Sciatic nerve (tissue), 2 donors: ENCODE measurements at places on chromosomes 16 and 17. TPM values are rescaled to one million over a fixed set of nuclear protein-coding genes. Genes with fewer than 3 reads are reported as not detected.

Gene ERN2
- not detected for total RNA-seq

GRCh38 chr16:28187595-28188004 lies 24.2 kb downstream of the XPO6 start:
- DNase-seq = no peak

DNA sequence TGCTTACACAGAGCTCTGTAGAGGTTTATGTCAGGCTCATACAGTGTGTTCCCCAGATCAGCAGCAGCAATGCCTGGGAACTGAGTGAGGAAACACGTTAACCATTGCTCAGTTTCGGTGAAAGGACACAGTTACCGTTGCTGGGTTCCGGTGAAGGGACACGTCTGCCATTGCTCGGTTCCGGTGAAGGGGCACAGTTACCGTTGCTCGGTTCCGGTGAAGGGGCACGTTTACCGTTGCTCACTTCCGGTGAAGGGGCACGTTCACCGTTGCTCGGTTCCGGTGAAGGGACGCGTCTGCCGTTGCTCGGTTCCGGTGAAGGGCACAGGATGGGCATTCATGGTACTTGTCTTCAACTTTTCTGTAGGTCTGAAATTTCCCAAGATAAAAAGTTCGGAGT lies 81.7 kb downstream of the MRM3 start:
- no peak for DNase-seq

- DNase-seq = peak; percentile 58
These were observed 31.8 kb downstream of the TMEM235 start for GRCh38 chr17:78263063-78263735.

DNA sequence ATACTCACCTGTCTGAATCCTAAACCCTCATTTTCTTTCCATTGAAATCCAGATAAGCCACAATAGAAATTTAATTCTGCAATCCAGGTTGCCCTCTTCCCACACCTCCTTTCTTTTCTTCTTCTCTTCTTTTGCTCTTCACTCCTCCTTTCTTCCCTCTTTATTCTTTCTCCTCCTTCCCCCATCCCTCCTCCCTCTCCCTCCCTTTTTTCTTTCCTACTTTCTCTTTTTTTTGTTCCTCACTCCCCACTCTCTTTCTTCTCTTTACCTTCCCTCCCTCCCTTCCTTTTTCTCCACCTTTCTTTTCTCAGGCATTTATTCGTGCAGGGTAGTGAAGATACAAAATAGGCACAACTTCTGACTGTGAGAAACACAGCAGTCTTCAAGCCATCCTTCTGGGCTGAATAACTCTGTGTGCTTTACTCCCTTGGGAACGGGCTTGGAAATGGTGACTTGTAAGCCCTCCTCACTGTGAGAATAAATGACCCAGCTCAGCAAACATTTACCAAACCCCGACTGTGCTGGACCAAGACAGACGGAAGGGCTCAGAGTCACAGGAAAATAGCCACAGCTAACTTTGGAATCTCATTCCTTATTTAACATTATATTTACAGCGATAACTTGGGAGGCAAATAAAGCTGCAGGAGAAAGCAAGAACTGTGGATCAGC lies 140.8 kb downstream of the HAPSTR1 start:
- no peak for DNase-seq

GRCh38 chr16:68244481-68244902 lies 681 bp upstream of the PLA2G15 start:
- no peak for DNase-seq

DNA sequence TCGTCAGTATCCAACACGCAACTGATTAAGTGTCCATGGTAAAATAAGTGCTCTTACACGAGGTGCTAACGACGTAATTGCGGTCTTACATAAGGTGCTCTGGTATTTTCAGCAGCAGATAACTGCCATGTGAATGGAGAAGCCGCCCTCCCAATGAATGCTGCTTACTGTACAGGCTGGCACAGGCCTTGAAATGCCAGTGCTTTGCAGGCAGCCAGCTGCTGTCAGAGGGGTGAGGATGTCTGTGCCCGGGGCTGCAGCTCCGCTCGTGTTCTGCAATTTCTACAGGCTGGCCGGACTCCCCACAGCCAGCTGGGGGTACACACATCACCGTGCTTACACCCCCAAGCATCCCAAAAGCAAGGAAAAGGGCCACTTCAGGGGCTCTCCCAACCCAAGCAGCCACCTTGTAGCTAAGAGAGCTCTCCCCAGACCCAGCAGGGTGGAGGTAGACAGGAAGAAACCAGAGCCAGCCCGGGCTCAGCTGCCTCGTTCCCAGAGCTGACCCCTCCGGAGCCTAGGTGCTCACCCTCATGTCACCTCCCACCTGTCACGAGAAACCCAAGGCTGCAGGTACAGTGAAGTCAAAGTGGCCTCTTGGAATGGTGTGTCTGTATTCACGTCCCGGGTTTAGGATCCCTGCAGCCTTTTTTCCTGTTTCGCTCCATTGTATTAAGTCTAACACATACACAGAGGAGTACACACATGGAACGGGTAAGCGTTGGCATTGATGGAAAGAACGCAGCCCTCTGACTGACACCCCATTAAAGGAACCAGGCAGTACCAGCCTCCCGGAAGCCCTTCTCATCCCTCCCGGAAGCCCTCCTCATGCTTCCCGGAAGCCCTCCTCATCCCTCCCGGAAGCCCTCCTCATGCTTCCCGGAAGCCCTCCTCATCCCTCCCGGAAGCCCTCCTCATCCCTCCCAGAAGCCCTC lies 27.2 kb upstream of the RPH3AL start:
- no peak for DNase-seq

GRCh38 chr16:78953526-78953925 lies 647.0 kb downstream of the MAF start:
- no peak for DNase-seq

Gene KRTAP3-2
- not detected for total RNA-seq

Gene EFCAB5
- total RNA-seq = 0.45 TPM

Gene TMEM106A
- total RNA-seq = 25.5 TPM

DNA sequence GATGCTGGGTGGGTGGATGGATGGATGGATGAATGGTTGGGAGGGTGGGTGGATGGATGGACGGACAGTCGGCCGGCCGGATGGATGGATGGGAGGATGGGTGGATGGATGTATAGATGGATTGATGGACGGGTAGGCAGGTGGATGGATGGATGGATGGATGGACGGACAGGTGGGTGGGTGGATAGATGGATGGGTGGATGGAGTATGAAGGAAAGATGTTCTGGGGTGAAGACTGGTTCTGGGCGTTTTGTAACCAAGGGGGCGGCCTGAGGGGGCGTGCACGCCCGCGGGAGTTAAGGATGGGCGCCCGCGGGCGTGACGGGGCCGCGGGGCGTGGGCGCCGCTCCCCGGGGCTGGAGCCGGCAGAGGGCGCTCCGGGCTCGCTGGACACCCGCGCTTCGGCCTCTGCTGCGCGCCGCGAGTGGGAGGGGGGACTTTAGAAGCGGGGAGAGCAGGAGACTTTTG lies at the start of gene NECAB2:
Gene NECAB2 (plus strand): TSS at position 407 of the 468 bp plus-strand sequence. CDS start 405 bp downstream, outside the sequence.
- DNase-seq = peak; percentile 75

Gene APPBP2
- 63.2 TPM for total RNA-seq

DNA sequence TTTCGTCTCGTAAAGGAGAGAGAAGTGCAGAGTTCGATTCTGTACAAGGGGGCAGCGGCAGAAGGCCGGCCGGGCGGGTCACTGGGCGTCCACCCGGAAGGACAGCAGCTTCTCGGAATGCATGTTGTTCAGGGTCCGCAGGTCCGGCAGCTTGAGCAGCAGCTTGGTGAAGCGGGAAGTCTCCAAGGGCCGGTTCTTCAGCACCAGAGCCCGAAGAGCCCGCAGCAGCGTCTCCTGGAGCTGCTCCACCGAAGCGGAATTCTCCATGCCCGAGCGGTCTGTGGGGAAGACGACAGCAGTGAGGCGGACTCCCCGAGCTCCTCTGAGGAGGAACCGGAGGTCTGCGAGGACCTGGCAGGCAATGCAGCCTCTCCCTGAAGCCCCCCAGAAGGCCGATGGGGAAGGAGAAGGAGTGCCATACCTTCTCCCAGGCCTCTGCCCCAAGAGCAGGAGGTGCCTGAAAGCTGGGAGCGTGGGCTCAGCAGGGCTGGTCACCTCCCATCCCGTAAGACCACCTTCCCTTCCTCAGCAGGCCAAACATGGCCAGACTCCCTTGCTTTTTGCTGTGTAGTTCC lies 7.3 kb downstream of the NR1D1 start:
- DNase-seq = no peak

- DNase-seq = no peak
These were observed 10.0 kb upstream of the SLC38A10 start for GRCh38 chr17:81305051-81305630.

- no peak for DNase-seq
These were observed 64.6 kb downstream of the WWOX start for GRCh38 chr16:78163772-78164670.

DNA sequence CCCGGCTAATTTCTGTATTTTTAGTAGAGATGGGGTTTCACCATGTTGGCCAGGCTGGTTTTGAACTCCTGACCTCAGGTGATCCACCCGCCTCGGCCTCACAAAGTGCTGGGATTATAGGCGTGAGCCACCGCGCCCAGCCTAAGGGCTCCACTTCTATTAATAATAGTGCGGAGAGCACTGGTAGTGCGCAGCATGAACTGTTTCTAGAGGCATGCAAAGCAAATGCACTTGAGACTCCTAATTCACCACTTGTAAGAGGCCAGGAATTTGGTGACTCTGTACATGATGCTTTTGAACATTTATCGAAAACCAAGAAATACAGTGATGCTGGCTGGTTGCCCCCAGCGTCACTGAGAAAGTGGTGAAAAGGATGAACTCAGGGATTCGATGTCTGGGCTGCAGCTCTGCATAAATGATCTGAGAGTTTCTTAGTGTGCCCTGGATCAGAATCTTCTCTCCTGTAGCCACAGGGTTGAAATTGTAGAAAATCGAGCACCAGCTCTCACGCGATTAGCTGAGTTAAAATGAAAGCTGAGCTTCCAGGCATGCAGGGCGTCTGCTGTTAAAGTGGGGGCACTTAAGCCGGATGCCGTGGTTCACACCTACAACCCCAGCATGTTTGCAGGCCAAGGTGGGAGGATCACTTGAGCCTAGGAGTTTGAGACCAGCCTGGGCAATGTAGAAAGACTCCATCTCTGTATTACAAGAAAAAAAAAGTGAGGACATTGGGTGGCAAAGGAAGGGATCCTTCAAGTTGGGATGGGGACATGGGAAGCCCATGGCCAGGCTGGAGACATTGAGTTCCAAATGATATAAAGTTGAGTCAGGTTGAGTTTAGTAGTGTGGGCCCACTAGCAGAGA lies 4.8 kb downstream of the RNF213 start:
- no peak for DNase-seq

DNA sequence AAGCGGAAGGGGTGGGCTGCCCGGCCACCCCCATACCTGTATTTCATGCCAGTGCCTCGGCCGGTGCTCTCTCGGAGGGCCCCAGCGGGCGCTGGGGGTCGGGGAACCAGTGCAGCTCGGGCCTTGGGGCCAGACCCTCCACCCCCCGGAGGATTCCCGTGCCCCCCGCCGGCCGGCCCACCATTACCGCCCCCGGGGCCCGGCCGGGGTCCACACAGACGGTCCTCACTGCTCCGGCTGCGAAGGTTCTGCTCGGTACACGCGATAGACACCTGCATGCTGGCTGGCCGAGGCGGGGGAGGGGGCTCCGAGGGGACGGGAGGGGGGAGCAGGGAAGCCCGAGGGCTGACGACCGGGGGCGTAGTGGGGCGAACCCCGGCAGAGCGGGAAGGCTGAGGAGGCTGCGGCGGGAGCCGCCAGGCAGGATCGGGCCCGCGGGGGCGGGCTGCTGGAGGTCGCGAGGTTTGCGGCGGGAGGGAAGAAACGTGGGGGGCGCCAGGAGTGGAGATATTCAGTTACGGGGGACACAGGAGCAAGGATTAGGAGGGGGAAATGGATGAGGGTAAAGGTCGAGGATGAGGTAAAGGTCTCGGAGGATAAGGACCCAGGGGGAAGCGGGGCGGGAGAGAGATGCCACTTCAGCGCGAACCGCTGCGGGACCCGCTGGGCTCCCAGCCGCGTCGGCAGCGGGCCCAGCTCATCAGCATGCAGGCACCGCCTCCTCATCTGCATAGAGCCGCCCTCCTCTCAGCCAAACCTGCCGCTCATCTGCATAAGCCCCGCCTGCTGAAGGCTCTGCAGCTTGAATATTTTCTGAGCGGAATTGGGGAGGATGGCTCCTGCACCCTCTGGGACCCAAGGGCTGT lies at the start of gene KCNAB3:
Gene KCNAB3 (minus strand): TSS at position 699 of the 866 bp plus-strand sequence. CDS start 421 bp downstream, at position 278.
- peak; percentile 64 for DNase-seq

Gene DNAJA3
- 27.8 TPM for total RNA-seq

Gene AIPL1
- total RNA-seq = not detected

DNA sequence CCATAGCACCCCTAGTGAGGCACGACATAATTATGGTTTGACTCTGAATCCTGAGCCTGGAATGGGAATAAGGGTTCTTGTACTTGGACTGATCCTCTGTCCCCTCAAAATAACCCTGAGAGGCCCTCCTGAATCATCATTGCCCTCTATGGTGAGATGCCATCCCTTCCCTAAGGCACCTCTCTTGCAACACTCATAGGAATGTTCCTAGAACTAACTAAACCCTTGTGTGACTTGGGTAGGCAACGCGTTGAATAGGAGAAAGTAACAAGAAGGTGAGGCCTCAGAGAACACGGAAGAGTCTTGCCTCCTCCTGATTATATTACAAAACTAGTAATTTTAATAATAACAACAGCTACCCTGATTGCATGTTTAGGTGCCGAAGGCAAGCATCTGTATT lies 189.1 kb upstream of the ANKFN1 start:
- no peak for DNase-seq

Gene PRKCB
- 12.7 TPM for total RNA-seq

- no peak for DNase-seq
These were observed 108.6 kb downstream of the ABCC12 start for GRCh38 chr16:48047241-48047640.

DNA sequence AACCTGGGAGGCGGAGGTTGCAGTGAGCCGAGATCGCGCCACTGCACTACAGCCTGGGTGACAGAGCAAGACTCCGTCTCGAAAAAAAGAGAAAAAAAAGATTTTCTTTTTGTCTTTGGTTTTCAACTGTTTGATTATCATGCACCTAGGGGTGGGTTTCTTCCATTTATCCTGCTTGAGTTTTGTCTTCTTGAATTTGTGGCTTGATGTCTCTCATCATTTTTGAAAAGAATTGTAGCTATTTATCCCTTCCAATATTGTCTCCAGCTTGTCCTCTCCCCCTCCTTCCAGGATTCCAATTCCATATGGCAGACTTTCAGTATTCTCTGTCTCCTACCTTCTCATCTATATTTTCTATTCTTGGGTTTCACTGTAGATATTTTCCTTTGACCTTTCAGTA lies 7.8 kb downstream of the B9D1 start:
- no peak for DNase-seq

DNA sequence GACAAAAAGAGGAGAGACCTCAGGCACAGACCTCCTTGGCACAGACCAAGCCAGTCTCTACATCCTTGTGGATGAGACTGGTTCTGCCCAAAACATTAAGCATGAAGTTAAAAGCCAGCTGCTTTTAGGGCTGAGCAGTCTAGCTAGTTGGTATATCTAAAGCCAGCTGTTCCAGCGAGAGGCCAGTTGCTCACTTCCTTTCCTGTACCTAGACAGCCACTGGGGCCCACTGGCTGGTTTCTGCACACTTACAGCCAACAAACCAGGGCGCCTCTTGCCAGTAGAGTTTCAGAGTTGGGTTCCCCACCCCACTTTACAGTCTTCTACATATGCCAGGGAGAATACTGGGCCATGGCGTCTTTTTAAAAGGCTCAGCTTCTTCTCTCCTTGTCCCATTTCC lies 242.4 kb downstream of the ZFHX3 start:
- DNase-seq = no peak

Gene FSCN2
- 1.6 TPM for total RNA-seq

- DNase-seq = no peak
These were observed 4.8 kb upstream of the BLMH start for GRCh38 chr17:30296499-30297080.
